Stimulated activated CD4-positive, alpha-beta T cell treated with anti-CD3 and anti-CD28 coated beads, Interleukin-12 subunit alpha, Interleukin-12 subunit beta, amount 100 ng/mL, for 24 hours (primary cell): ENCODE measurements at places on chromosomes 11 and 22.
A peak's percentile ranks its signal among the peaks of the same experiment; 100 is the strongest.

DNA sequence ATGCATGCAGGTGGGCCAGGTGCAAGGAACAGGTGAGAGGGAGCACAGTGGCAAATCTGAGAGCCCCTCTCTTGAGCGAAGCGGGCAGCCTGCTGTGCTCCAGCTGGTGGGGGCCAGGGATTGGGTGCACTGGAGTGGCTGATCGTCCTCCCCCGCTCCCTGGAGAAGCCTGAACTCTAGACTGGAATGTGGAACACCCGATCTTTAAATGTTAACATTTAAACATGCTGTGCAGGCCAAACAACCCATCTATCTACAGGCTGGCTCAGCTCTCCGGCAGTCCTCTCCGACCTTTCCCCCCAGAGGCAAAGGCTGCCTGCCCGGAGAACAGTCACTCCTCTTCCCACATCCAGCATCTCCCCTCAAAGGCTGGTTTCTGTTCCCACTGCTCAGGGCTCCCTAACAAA is 5.1 kb downstream of the MRGPRF start:
- no peak for DNase-seq

DNA sequence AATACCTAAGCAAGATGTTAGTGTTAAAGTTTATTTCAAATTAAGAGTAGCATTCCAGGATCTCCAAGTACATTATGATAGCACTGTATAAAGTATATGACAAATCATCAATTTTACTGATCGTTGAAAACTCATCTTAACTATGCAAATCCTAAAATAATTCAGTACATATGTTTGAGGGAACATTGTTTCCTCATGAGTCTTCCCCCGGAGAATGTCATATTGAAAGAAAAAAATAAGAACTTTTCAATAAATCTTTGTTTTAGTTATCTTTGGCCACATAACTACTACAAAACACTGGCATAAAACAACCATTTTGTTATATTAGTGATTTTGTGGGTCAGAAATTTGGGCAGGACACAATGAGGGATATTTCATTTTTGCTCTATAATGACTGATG is 135.4 kb downstream of the METTL15 start:
- DNase-seq: no peak

- no peak for DNase-seq
Measured at GRCh38 chr11:18844753-18845367, 53.3 kb upstream of the PTPN5 start.

DNA sequence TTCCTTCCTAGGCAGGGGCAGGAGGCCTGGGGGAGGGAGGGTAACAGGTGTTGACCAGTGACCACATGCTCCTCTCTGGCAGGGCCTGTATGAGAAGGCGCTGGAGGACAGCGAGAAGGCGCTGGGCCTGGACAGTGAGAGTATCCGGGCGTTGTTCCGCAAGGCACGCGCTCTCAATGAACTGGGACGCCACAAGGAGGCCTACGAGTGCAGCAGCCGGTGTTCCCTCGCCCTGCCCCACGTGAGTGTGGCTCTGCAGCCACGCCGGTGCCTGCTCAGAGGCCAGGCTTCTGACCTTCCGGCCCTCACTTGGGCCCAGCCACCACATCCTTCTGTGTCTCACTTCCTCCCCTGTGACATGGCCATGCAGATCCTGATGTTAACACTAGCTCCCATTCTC is 25.8 kb downstream of the ZC3H7B start:
- DNase-seq: no peak

DNA sequence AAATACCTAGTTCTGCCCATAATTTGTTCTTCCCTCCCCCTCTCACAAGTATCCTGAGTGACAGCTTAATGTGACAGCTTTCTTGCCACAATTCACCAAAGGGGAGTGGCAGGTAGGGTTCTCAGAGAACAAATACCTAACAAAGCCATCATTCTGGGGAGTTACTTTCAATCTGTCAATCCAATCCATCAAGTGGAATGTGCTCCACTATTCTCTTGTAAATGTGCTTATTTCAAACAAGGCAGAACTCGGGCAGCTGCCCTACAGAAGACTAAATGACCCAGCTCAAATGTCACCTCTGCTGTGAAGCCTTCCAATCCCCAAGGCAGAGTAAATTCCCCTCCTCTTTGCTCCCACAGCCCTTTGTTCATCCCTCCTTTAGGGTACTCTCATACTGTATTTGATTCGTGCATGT is 27.8 kb downstream of the LGR4 start:
- DNase-seq: no peak

DNA sequence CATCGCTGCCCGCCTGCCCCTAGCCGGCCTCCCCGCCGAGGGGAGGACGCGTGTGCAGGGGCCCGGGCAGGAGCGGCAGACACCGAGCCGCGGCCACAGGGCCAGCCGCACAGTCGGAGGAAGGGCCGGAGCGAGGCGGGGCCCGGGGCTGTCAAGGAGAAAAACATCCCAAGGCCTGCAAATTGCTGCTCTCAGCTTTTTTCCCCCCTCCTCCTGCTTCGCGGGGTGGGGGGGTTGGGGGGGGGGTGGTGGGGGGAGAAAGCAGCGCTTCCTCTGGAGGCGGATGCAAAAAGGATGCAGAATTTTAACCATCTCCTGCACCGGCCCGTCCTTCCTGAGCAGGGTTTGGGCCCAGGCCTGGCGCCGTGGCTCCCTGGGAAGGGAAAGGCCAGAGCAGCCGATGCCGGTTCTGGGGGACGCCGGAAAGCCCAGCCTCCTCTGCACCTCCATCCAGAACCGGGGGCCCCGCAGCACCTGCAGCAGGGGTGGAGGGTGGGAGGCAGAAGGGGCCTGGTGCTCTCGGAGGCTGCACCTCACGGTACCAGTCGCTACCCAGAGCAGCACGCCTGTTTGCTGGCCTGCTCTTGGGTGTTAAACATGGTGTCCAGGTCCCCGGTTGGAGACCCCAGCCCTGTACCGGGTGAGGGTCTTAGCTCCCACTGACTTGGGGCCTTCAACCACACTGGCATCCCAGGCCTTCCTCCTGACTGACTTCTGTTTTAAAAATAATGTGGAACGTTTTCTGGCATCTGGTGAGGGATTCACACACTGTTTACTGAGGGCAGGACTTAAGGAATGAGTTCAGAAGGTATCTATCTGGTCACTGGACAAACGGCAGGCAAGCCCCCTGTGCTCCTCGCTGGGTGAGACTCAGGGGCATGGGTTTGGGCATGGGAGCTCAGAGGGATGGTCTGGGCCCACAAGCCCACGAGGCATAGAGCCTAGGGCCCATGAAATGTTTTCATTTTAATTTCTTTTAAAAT is 77.4 kb upstream of the WNT7B start:
- DNase-seq: no peak

GRCh38 chr22:35521358-35522224 is 19.0 kb upstream of the RASD2 start:
- DNase-seq: no peak

- DNase-seq: no peak
Measured at GRCh38 chr11:75174781-75175370, 24.0 kb downstream of the SLCO2B1 start.

- DNase-seq: no peak
Measured at GRCh38 chr11:10492084-10492483, 37.0 kb downstream of the AMPD3 start.

GRCh38 chr11:106021967-106022794 is at the start of gene MSANTD4:
TSS of gene MSANTD4 (minus strand) at chr11:106022240. CDS start at chr11:106010917, 11,323 bp downstream.
- peak; percentile 94 for DNase-seq

- DNase-seq: no peak
Measured at GRCh38 chr11:46876471-46876870, 30.4 kb upstream of the CKAP5 start.

DNA sequence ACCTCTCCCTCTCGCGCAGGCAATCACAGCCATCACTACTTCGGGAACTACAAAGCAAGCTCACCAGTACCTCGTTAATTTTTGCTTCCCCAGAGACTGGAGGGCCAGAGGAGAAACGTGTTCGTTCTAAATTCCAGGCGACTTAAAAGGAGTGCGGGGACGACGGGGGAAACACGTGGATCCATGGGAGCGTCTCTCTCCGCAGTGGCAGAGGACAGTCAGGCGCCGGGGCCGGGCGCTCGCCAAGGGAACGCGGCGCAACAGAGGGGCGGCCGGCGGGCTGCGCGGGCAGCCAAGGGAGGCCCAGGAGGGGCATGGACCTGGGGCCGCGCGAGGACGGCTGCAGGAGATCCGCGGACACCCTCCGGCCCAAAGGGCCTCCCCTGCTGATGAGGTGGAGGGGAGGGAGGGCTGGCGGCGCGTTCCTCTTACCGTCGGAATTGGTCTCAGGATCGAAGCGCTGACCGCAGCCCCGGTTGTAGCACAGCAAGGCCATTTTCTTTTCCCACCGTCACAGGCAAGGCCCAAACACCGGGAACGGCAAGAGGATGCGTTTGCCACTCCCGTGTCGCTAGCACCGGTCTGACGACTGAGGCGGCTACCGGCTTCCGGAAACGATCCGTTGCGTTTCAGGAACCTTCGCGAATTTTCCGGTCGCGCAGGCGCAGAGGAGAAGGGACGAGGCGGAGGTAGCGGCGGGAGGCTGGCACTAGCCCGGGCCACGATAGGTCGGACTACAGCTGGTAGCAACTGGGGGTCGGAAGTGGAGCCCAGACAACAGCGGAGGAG is at the start of gene CHORDC1:
CHORDC1 (minus strand) TSS at position 591 of the 789 bp plus-strand sequence; CDS start at position 496, 95 bp downstream.
- peak; percentile 93 for DNase-seq

DNA sequence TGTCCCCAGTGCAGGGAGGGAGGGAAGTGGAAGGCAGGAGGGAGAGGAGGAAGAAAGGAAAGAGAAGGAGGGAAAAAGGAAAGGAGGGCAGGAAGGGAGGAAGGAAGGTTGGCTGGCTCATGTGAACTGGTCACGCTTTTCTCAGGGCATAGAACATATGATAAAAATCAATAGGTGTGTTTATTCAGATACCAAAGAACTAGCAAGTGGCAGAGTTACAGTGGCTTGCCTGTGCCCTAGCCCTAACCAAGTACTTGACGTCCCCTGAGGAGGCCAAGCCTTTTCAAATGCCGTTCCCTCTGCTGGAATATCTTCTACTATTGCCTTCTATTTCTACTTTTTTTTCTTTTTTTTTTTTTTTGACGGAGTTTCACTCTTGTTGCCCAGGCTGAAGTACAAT is 33.5 kb downstream of the CHRDL2 start:
- no peak for DNase-seq

DNA sequence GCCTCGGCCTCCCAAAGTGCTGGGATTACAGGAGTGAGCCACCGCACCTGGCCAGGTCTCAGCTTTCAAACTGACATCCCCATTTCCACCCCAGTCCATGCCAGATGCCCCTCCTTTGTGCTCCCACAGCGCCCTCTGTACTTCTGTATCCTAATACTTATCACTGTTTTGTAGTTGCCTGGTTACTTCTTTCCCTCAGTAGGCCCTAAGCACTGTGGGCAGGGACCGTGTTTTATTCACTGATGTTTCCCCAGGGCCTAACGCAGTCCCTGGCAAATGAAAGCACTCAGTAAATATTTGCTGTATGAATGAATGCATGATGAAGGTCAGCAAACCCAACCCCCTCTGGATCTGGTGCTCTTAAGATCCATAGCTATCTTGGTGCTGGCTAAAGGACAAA is 2.2 kb upstream of the TRIM3 start:
- no peak for DNase-seq

DNA sequence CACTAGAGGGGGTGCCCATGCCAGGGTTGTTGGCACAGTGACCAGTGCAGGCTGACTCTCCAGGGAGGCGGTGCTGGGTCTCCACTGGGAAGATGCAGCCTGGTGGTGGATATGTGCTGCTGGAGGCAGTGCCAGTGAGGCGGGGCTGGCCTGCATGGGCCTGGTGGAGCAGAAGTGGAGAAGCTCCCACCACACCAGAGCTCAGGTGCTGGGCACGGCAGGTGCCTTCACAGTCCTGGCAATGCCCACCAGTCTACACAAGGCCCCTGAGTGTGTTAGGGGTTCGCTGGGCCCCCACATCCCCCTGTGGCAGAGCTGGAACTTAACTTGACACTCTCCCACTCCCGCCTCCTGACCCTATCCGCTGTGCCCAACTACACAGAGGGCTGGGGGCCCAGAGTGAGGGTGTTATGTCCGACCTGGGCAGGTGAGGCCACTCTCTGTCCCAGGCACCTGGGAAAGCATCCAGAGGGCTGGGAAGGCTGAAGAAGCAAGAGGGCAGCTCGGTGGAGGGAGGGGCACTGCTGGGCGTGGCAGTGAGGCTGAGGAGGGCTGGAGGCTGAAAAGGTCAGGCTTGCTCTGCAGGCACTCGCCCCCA is 102.4 kb upstream of the B3GAT1 start:
- DNase-seq: no peak

DNA sequence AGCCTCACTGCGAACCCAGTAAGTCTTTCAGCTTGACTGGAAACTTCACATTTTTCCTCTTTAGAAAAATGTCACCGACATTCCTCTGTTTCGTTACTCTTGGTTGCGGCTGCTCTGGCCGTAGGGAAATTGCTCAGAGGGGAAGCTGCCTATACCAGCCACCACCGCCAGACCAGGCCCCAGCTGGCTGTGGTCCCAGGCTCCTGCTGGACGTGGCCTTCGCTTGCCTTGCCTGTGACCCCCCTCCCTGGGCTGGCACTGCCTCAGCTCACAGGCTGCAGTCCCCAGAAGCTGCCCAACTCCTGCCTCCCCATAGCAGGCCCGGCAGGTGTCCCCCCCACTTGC is 197.8 kb downstream of the MN1 start:
- DNase-seq: no peak

DNA sequence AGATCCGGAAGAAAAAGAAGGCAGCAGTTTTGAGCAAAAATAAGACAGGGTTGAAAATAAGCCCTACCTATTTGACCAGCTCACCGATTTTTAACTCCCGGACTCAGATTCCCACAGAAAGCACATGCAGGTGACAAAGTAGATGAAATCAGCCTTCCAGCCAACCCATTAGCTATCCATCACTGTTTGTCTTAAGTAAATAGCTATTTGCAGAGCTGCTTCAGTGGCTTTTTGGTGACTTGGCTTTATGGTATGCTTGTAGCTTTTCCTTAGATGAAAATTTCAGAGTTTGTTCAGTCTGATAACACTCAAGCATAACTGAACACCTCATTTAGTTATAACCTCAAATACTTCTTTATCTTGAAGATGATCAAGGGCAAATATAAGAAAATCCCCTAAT is 192.6 kb downstream of the HIPK3 start:
- DNase-seq: no peak

DNA sequence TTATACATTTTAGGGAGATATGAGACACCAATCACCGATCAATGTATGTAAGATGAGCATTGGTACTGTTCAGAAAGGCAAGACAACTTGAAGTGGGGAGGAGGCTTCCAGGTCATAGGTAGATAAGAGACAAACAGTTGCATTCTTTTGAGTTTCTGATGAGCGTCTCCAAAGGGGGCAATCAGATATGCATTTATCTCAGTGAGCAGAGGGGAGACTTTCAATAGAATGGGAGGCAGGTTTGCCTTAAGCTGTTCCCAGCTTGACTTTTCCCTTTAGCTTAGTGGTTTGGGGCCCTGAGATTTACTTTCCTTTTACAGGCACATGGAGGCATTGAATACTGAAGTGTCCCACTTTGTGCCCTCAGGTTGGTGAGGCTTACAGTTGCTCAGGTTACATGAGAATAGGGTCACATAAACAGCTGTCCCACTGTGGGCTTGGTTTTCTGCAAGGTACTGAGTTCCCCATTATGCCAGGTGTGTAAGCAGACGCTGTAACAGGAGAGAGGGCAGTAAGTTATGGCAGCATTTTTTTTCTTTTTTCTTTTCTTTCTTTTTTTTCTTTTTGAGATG is 129.8 kb upstream of the SERPIND1 start:
- DNase-seq: no peak

- no peak for DNase-seq
Measured at GRCh38 chr11:63873311-63873710, 34.4 kb downstream of the MARK2 start.

GRCh38 chr11:47570651-47571356 is 5.4 kb downstream of the PTPMT1 start:
- DNase-seq: no peak

- DNase-seq: no peak
Measured at GRCh38 chr22:29719899-29720645, at the start of gene CABP7. TSS of gene CABP7 (plus strand) at chr22:29720003. CDS start at chr22:29720425, 422 bp downstream.
